ENCODE measurements at places on chromosomes 5 and 9. TPM values are rescaled to one million over a fixed set of nuclear protein-coding genes. Genes with fewer than 3 reads are reported as not detected.

Gene EGFLAM
- under 0.01 TPM for total RNA-seq

Gene PTGS1
- total RNA-seq: 0.76 TPM

Gene DIRAS2
- total RNA-seq: 0.86 TPM

Gene SNCAIP
- 8.9 TPM for total RNA-seq

Gene CDX1
- total RNA-seq: under 0.01 TPM

Gene TNFSF15
- total RNA-seq: 0.26 TPM

Gene KCNIP1
- 65.1 TPM for total RNA-seq

Gene SYK
- not detected for total RNA-seq

Gene ANXA6
- total RNA-seq: 15.8 TPM

Gene IFNA13
- not detected for total RNA-seq

Gene GNG10
- 74.9 TPM for total RNA-seq

Gene CRAT
- total RNA-seq: 25.8 TPM

All from dermis lymphatic vessel endothelial cell (primary cell).